ENCODE measurements at places on chromosomes 11 and 22.

DNA sequence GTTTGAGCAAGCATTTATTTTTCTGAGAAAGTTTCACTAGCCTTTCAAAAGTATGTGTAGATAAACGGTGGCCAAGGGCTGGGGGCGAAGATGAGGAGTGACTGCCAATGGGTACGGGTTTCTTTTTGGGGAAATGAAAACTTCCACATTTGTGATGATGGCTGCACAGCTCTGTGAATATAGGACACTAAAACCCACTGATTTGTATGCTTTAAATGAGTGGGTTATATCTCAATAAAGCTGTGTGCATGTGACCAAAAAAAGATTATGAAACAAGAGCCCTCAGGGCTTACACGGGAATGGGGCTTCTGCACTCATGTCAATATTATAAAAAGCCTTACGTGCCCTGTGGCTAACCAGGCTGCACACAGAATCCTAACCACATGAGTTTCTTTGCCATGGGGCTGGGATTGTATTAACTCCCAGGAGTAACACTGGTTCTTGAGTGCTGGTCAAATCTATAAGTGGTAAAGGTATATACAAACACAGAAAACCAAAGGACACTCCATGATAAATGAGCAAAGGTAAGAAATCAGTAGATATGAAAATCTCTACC is 31.3 kb downstream of the ABCC8 start:
- peak; percentile 22 for DNase-seq

DNA sequence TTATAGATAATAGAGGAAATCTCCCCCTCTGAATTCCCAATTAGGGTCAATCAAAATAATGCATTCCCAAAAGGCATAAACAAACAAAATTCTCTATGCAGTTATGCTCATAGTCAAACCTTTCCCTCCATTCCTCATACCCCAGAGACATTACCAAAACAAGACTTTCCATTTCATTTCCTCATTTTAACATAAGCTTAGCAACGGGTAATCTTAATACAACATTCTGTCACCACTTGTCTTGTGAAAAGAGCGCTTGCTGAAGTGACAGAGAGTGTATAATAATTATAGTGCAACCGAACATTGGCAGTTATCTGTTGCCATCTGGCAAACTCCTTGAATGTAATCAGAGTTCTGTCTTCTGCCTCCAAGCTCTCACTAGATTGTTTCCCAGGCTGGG is 1.2 kb upstream of the SLN start:
- DNase-seq: no peak

DNA sequence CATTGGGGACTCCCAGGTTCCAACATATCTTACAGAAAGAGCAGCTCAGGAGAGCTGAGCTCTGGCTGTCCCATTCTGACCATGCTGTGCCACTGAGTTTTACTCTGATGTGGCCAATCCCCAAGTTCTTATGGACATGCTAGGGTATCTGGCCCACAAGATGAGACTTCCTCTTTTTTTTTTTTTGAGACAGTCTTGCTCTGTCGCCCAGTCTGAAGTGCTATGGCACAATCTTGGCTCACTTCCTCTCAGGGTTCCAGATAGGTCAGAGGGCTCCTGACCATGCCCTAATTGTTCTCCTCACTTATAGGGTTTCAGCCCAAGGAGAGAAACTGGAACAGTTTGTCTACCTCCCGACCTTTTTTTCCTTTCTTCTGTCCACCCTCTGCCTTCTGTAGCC is 152.3 kb upstream of the CCDC90B start:
- DNase-seq: no peak

DNA sequence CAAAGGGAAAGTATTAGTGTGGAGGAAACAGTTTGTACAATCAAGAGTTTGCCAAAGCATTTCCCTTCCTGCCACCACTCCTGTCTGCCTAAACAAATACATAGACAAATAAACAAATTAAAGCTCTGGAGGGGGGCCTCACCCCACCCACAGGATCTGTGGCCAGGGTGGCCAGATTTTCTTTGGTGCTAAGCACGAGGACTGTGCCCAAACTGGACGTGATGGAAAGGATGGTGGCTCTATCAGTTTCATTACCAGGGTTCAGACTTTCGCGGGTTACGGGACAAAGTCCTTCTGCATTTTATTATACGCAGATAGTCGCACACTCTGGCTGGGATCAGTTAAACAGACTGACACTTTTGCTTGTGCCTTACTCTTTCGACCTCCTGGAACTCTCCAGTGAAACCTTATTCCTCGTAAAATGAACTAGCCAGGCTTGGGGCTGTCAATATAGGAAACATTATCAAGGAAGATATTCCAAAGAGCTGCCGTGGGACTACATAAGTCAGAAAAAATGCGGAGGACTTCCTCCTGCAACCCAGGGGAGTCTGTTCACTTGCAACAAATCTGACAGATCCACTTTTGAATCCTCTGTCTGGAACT is 11.2 kb downstream of the BARX2 start:
- DNase-seq: no peak

- no peak for DNase-seq
These were observed 417 bp downstream of the HNRNPUL2 start for GRCh38 chr11:62726915-62727164.

DNA sequence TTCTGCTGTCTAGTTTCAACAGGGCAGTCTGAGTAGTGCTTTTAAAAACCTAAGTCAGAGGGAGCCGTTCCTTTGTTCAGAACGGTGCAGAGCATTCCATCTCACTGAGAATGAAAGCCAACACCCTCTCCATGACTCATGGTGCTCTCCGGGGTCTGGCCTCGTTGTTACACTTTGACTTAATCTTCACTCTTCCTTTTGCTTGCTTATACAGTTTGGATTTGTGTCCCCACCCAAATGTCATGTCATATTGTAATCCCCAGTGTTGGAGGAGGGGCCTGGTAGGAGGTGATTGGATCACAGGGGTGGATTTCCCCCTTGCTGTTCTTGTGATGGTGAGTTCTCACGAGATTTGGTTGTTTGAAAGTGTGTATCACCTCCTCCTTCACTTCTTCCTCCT is 292.2 kb downstream of the ST3GAL4 start:
- DNase-seq: peak; percentile 88

DNA sequence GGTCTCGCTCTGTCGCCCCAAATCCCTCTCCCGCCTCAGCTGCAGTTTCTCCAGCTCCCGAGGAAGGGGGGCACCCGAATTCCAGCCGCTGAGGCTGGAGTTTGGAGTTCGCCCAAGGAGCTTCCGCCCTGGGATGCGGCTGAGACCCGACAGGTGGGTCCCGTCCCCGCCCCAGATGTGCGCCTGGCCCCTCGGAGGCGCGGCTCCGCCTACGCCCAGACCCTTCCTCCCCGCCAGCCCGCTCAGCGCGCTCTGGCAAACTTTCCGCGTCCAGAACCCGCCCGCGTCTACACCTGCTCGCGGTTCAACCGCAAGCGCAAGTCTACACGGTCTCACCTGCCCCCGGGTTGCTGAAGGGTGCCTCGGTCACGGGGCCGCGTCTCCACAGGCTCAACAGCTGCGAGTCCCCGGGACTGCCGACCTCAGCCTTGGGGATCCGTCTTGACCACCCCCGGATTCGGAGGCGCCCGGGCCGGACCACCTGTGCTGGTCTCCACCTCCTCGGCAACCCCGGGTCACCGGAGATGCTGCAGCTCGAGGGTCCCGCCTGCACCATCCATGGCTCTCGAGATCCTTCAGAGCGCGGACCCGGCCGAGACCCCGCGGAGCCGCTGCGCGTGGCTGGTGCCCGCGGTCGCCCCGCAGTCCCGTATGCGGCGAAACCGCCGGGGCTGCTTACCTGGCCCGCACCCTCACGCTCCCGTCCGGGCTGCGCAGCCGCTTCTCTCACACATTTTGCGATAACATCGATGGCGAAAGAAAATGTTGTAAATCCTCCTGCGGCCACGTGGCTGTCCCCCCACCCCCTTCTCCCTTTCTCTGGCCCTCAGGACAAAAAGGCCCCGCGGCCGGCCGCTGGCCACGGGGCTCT is 63.6 kb downstream of the NFAM1 start:
- no peak for DNase-seq

GRCh38 chr11:117221775-117222517 is 9.9 kb downstream of the PCSK7 start:
- peak; percentile 79 for DNase-seq

DNA sequence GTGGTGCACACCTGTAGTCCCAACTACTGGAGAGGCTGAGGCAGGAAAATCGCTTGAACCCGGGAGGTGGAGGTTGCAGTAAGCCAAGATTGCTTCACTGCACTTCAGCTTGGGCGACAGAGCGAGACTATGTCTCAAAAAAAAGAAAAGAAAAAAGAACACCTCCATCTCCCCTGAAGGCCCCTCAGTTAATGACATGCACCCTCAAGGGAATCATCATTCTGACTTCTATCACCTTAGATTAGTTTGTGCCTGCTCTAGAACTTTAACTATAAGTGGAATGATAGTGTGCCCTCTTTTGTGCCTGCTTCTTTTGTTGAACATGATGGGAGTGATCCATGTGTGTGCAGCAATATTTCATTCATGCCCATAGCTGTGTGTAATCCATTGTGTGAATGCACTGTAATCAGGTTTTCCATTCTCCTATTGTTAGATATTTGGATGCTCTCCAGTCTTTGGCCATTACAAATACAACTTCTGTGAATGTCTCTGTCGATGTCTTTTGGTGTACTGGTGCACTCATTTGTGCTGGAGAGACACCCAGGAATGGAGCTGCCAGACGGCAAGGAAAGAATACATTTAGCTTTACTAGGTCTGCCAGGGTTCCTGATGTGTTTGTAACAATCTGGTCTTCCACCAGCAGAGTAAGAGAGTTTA is 883 bp upstream of the VPREB3 start:
- DNase-seq: no peak

- DNase-seq: no peak
These were observed 107.2 kb downstream of the TSPAN18 start for GRCh38 chr11:44833877-44834452.

DNA sequence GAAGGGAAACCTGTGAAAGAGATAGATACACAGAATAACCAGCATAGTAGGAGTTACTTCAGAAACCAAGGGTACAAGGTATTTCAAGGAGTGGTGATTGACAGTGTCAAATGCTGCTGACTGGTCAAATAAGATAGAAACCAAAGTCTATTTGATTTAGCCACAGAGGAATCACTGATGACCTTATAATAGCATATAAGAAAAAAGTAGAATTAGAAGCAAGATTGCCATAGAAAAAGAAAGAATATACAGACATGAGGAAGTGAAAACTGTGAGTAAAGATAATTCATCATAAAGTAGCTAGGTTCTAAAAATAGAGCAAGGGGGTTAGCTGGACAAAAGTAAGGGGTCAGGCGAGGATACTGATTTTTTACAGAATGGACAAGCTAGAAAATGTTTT is 14.2 kb downstream of the ZBTB44 start:
- no peak for DNase-seq

DNA sequence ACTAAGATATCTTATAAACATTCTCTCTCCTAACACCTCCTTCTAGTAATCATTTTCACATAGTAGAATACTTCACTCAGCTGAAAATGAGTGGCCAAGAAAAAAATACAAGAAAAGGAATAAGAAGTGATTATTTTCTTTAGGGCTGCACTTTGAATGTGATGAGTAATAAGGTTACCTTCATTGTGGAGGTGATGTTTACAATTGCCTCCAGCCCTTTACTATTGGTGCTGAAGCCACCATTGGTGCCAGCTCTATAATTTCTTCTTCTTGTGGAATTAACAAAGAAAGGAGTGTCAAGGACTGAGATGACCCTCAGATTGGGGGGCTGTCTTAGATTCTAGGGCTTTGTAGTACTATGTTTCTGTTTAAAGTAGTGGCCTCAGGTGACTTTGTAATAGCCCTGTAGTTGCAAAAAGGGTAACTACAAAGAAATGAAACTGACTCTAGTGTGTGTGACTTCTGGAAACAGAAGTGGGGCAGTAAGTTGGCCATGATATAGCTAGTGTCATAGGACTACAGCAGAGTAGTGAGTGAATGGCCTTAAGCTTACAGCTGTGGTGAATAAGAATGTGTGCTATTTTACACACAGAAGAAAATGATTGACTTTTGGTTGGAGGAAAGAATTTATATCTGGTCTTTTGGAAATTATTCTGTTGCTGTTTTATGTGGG is 287.2 kb downstream of the TMEM135 start:
- peak; percentile 20 for DNase-seq

GRCh38 chr11:59560290-59560701 is 49.0 kb downstream of the OR4D9 start:
- DNase-seq: peak; percentile 84

DNA sequence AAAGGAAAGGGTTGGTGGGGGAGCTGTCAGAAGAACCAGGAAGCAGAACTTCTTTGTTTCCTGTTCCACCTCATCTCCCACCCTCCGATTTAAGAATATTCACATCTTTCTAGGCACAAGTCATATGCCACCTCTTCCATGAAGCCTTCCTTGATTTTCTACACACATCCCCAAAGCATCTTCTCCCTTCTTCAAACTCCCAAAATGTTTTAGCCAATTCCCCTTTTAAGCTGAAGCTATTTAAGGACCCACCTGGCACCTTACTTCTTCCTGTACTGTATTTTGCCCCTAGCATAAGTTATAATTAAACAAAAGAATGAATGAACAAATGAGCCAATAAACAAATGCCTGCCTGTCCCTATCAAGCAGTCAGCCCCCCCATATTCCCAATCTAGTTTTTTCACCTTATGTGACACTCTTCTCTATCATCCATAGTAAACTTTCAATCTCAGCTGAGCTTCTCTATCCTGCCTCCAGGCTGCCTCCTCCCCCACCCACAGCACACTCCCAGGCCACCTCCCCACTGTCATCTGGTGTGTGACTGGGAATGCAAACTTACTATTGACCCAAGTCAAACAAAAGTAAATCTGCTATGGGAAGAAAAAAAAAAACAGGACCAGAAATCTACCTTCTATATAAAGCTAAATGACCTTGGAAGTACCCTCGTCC is 3.9 kb downstream of the TNKS1BP1 start:
- no peak for DNase-seq

GRCh38 chr11:10982704-10983510 is 125.1 kb upstream of the ZBED5 start:
- no peak for DNase-seq

- no peak for DNase-seq
These were observed 1.5 kb downstream of the LARGE1 start for GRCh38 chr22:33918676-33919365.

DNA sequence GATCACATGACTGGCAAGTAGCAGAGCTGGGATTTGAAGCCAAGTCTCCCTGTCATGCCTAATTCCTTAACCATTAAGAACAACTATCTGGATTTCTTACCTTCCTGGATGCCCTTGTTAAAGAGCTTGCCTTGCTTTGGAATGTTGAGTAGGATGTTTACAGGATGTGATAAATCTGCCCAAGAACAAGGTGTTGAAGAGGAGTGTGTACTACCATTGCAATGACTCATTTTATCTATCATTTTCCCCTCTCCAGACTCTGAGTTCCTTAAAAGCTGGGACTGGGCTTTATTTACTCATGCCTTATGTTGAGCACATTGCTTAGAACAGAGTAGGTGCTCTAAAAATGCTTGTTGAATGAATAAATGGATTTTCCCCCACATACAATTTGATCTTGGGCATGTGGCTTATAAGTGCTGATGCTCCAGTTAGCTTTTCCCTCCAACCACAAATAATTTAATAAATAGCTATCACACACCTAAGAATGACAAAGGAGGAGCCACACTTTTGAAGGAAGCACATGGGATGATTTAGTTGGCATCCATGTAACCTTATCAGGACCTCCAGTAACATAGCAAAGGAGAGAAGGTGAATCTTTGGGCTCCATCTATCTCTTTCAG is 268.6 kb upstream of the SESN3 start:
- DNase-seq: no peak

- DNase-seq: peak; percentile 47
These were observed 5.4 kb downstream of the SLC35E4 start for GRCh38 chr22:30640839-30641430.

GRCh38 chr11:72820439-72821139 is 6.4 kb downstream of the ATG16L2 start:
- no peak for DNase-seq
